T-cell (primary cell): ENCODE measurements at places on chromosomes 7 and 10. TPM values are rescaled to one million over a fixed set of nuclear protein-coding genes. Genes with fewer than 3 reads are reported as not detected.

INHBA gene
- total RNA-seq = 0.09 TPM

SFMBT2 gene
- 35.4 TPM for total RNA-seq

RAB19 gene
- 5.6 TPM for total RNA-seq

GRID1 gene
- total RNA-seq = 0.68 TPM

CALY gene
- total RNA-seq = 3.6 TPM

CTAGE6 gene
- 1.8 TPM for total RNA-seq

SCIN gene
- total RNA-seq = not detected

BAMBI gene
- total RNA-seq = 2.1 TPM

GIMAP8 gene
- 54.6 TPM for total RNA-seq
